Glutamatergic neuron (in vitro differentiated cells): ENCODE measurements at places on chromosomes 2 and 18. TPM values are rescaled to one million over a fixed set of nuclear protein-coding genes. Genes with fewer than 3 reads are reported as not detected.

The EIPR1 gene
- total RNA-seq: 43.8 TPM

The RNU2-63P gene
- total RNA-seq: 8.2 TPM

The CCDC68 gene
- total RNA-seq: not detected

The MRPL33 gene
- total RNA-seq: 54.2 TPM

The UGT1A5 gene
- not detected for total RNA-seq

The IMPA2 gene
- total RNA-seq: 103 TPM

The AQP12A gene
- total RNA-seq: not detected

The TCF23 gene
- not detected for total RNA-seq

The RAPGEF4 gene
- total RNA-seq: 8.7 TPM

The ATAD2B gene
- 108 TPM for total RNA-seq

The LIMS3 gene
- 0.98 TPM for total RNA-seq

The ZNF892 gene
- total RNA-seq: 21.1 TPM

The MC5R gene
- total RNA-seq: not detected

The CERKL gene
- total RNA-seq: 5.7 TPM

The ASXL2 gene
- total RNA-seq: 19.9 TPM

The ALK gene
- 9.6 TPM for total RNA-seq
